PC-9 (cell line): ENCODE measurements at places on chromosomes 13 and 19. TPM values are rescaled to one million over a fixed set of nuclear protein-coding genes. Genes with fewer than 3 reads are reported as not detected.

The EBPL gene
- 77.0 and 100 TPM in 2 replicates for total RNA-seq

DNA sequence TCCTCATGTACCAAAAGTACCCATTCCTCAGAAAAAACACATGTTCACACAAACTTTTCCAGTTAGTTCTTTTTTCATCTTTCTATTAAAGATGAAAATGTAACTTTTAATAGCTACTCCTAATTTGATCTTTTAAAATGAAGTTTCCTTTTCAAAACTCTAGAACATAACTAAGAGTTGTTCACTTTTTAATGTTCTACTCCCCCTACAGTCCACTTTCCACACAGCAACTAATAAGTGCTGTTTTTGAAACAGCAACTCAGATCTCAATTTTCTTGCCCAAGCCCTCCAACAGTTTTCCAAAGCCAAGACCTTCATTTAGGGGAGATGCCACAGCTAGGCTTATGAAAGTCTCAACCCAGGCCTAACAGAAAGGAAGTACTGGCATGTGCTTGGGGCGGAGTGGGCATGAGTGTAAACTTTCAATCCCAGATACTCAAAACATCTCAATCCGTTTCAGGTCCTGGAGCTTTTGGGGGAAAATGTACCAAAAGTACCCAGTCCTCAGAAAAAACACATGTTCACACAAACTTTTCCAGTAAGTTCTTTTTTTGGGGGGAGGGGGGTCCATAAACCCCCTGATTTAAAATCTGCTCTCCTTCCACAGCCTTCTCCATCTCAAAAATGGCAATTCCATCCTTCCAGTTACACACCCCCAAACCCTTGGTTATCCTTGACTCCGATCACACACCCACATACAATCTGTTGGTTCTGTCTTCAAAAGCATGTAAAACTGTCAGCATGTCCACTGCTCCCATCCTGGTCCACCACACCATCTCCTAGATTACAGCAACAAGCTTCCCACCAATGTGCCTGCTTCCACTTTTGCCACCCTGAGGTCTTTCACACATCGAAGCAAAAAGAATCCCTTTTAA is 2.0 kb downstream of the FBL start:
- no peaks in the 10 kb centered on the region for H3K27me3 ChIP-seq
- peak overlapping the region; percentile 96; the same call in 1 of the 2 replicates for H3K4me3 ChIP-seq
- no peak for DNase-seq
- H3K4me1 ChIP-seq = peaks cover 23% of the 10 kb centered on the region

DNA sequence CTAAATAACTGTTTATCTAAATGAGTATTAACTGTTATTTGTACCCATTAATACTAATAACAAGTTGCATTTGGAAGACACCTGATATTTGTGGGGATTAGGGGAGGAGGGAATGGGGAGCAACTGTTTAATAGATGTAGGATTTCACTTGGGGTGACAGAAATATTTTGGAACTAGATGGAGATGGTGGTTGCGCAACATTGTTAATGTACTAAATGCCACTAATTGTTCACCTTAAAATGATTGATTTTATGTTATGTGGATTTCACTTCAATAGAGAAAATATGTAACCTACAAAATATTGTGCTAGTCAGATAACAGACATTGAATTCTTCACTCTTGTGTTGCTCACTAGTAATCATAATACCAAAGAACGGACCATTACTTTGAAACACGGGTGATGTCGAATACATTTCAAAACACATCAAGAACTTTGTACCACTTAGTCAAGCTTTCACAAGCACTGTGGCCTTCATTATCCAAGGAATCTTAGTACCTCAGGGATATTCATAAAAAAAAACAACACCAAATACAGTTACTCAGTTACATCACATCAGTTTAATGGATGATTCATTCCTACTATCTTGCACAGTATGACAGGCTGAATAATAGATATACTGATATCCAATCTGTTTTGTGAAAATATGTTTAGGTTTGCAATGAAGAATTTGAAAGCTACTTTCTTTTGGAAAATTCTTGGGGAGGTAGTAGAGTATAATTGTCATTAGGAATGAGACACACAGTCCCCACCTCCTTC is 721.8 kb downstream of the PCDH9 start:
- H3K36me3 ChIP-seq = no peaks in the 10 kb centered on the region
- no peak overlapping the region for H3K4me3 ChIP-seq
- H3K27me3 ChIP-seq = no peaks in the 10 kb centered on the region
- no peak for DNase-seq
- no peak overlapping the region for H3K27ac ChIP-seq

DNA sequence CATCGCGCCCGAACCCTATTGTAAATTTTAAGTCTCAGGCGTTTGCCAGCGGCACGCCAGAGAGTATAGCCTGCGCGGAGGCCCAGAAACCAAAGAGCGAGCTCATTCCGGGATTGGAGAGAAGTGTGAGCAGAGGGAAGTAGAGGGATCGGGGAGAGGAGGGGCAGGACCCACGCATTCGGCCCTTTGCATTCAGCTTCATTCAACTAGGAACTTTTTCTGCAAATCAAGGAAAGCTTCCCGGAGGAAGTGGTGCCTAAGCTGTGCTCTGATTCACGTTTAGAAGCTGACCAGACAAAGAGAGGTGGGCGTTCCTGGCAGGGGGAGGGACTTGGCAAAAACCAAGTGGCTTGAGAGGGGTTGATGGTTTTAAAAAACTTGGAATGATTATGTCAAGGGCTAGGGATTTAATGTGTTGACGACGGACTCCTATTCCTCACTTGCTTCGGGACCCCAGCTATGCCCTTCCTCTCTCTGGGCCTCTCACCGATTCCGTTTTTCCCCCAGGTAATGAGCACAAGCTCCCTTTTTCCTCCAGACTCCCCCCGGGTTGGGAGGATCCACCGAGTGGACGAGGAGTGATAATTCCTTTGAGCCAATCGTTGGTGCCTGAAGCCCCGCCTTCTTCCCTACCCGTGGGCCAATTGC is 811 bp upstream of the PRMT1 start:
- H3K4me3 ChIP-seq = peak overlapping the region; percentile 62
- peaks cover 12% of the 10 kb centered on the region for H3K36me3 ChIP-seq
- H3K27ac ChIP-seq = peak overlapping the region; percentile 91
- DNase-seq = no peak
- no peaks in the 10 kb centered on the region for H3K27me3 ChIP-seq

- no peaks in the 10 kb centered on the region for H3K27me3 ChIP-seq
- H3K4me1 ChIP-seq = no peaks in the 10 kb centered on the region
- peak overlapping the region; percentile 9; the same call in 1 of the 2 replicates for H3K27ac ChIP-seq
- no peak overlapping the region for H3K4me3 ChIP-seq
- peak; percentile 83 for DNase-seq
These were observed 19.9 kb downstream of the ONECUT3 start for GRCh38 chr19:1773184-1773583.
